ENCODE measurements at places on chromosomes 2 and 18.

GRCh38 chr2:96737831-96738230 is 2.0 kb downstream of the LMAN2L start:
- no peak for DNase-seq

DNA sequence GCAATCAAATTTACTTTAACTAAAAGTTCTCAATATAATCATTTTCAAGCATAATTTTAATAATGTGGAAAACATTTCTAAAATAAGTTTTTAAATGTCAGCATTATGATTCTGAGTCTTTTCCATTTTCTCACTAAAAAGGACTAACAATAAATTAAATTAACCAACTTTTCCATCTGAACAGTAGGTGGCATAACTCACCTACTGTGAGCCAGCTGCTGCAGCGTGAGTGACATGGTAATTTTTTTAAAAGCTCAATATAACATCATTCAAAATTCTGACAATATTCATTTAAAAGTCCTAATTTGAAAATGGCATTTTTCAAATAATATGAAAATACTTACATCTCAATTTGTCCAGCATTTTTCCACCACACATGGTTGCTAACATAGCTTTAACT is 66.5 kb downstream of the DTNB start:
- DNase-seq = peak; percentile 31

DNA sequence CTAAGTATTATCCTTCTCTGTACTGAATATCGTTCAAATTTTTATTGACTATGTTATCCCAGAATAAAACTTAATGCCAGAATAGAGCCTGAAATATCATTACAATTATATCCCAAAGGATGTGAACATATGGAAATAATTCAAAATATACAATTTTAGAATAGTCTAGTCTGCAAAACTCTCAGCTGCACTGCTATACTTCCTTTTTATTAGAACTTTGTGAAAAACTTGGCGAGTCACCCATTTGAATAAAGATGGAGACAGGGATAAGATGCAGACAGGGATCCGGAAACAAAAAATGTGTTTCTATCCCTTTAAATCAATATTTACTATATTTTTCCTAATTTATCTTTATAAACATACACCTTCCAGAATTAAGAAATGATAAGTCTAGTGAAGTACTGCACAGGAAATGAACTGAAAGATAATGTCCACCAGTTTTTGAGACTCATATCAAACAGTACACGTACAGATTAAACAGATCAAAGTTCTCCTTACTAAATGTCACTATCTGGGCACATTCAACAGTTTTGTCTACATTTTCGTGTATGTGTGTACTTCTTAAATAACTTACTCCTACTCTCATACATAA is 107.8 kb downstream of the MEP1B start:
- no peak for DNase-seq

DNA sequence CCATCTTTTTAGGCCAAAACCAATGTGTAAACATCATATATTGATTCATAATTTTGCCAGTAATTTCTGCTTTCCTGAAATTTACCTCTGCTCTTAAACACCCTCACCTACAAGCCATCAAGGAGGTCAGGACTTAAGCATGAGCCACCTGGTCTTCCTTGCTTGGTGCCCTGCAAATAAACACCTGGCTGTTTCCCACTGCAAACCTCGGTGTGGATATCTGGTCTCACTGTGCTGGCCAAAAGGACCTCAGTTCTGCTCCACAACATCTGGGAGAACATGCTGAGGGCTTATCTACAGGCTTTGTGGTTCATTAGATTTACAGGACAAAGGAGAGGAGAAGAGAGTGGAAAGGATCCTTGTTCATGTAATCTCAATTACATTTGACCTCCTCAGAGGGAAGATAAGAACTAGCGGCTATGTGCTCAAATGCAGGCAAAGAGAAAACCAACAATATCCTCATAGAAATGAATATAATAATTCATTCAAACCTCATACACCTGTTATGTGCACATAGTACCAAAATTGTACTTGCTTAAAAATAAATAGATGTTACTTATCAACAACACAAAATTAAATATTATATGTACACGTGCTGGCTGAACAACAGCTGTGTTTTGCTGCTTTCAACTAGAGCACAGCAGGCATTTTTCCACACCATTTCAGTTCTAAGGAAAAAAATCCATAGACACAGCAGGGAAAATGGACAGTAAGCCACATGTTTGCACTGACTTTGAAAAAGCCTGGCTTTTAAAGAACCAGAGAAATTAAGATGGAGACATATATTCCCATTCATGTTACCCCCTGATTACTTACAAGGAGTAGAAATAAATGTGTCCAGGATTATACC is 465.1 kb downstream of the LPIN1 start:
- no peak for DNase-seq

DNA sequence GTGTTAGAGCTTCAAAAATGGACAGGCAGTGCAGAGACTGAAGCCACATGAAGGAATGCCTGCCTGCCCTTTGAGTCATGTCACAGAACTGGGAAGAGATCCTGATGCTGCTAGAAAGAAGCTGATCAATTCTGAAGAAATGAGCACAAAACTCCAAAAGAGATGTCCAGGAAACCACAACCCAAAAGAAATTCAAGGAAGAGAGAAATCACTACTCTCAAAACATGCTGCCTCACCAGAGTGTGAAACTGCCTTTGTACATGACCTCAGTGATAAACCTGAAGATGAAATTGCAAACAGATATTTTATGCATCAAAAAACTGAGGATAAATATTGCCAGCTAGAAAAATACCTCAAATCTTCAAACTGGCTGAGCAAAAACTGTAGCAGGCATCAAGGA is 20.5 kb downstream of the USP40 start:
- no peak for DNase-seq

- DNase-seq = no peak
These were observed 39.7 kb upstream of the EPAS1 start for GRCh38 chr2:46257476-46257875.

GRCh38 chr2:188078534-188078933 is 213.1 kb upstream of the GULP1 start:
- DNase-seq = no peak

DNA sequence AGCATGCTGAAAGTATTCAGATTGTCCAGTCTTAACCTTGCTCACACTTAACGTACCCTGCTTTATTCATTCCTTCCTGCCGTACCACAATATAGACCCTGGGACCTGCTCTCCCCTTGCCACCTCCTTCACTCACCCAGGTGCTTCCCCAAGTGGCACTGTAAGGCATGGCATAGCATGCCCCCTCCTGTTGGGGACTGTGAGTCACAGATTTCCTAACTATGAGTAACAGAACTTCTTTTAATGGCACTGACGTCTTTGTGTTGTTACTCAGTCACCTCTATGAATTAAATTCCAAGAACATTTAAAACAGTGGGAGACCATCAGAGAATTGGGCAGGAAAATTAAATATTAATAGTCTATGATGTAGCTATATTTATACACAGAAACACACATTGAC is 117.2 kb downstream of the CTNNA2 start:
- no peak for DNase-seq

GRCh38 chr2:224596289-224596688 is 11.1 kb upstream of the CUL3 start:
- no peak for DNase-seq

DNA sequence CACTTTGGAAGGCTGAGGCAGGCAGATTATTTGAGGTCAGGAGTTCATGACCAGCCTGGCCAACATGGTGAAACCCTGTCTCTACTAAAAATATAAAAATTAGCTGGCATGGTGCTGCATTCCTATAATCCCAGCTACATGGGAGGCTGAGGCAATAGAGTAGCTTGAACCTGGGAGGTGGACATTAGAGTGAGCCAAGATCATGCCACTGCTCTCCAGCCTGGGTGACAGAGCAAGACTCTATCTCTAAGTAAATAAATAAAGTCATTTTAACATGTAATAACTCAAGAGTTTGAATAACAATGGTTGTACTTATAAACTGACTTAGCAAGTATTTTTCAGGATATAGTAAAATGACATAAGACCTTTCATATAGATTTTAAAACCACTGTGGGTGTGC is 169.3 kb upstream of the FN1 start:
- DNase-seq = no peak

All from COLO829 (cell line).